ENCODE measurements at places on chromosomes 1 and 21. TPM values are rescaled to one million over a fixed set of nuclear protein-coding genes. Genes with fewer than 3 reads are reported as not detected.

- no peak for DNase-seq
These were observed 351.2 kb downstream of the SMYD3 start for GRCh38 chr1:246155923-246156322.

DNA sequence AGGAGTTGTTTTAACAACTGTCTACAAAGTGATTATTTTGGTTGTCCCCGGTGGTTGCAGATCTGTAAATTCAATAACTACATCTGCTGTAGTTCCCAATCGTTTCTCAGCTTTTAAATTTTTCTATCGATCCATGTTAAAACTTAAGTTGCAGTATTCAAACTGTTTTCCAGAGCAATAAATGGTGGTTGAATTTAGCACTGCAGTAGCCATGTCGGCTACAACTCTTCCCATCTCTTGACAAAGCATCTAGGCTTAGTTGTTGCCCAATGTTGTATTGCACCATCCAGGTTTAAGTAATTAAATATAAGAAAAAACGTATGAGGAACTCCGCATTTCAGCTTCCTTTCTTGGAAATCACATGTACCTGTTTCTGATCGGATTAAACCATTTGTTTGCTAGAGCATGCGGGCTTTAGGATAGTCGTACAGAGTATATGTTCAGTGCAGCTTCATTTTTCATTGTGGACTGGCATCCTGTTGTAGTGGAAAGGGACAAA, 996 bp downstream of the CNIH4 start:
- DNase-seq: no peak

GRCh38 chr1:31101147-31101502, 35.6 kb upstream of the PUM1 start:
- DNase-seq: no peak

Gene BSND
- polyA plus RNA-seq: 0.08 TPM

DNA sequence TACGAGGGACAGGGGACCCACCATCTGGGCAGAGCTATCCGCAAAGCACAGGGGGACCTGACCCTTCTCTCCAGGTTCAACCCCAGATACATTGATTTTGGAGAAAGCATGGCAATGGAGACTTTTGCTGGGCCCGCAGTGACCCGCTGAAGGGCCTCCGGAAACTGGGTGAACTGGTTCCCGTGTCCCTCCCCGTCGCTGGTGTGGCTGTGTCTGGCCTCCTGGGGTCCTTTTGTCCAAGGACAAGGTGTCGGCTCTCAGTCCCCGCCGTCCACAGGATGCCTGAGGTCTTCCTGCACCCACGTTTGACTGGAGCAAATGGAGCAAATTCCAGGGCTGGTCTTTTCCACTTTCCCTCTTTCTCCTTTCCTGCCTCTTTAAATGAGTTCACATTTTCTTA, 176.3 kb downstream of the PRDM16 start:
- DNase-seq: no peak

GRCh38 chr1:20365421-20366055, 74.9 kb downstream of the VWA5B1 start:
- no peak for DNase-seq

- DNase-seq: no peak
These were observed 10.4 kb upstream of the GALE start for GRCh38 chr1:23810818-23811540.

DNA sequence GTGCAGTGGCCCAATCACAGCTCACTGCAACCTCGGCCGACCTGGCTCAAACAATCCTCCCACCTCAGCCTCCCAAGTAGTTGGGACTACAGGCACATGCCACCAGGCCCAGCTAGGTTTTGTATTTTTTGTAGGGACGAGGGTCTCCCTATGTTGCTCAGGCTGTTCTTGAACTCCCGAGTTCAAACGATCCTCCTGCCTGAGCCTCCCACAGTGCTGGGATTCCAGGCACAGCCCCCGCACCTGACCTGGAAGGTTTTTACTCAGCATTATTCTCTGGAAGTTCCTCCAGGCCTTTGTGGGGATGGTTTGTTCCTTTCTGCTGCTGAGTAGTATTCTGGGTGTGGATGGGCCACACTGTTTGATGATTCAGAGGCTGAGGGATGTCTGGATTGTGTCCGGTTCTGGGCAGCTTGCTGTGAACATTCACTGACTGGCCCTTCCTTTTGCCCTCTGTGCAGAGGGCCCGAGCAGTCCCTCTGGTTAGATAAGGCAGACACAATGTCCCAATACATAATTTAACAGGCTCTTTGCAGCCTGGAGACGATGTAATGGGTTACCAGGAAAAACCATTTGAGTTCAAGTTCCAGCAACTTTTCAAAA, 6.0 kb upstream of the TRAPPC10 start:
- no peak for DNase-seq

DNA sequence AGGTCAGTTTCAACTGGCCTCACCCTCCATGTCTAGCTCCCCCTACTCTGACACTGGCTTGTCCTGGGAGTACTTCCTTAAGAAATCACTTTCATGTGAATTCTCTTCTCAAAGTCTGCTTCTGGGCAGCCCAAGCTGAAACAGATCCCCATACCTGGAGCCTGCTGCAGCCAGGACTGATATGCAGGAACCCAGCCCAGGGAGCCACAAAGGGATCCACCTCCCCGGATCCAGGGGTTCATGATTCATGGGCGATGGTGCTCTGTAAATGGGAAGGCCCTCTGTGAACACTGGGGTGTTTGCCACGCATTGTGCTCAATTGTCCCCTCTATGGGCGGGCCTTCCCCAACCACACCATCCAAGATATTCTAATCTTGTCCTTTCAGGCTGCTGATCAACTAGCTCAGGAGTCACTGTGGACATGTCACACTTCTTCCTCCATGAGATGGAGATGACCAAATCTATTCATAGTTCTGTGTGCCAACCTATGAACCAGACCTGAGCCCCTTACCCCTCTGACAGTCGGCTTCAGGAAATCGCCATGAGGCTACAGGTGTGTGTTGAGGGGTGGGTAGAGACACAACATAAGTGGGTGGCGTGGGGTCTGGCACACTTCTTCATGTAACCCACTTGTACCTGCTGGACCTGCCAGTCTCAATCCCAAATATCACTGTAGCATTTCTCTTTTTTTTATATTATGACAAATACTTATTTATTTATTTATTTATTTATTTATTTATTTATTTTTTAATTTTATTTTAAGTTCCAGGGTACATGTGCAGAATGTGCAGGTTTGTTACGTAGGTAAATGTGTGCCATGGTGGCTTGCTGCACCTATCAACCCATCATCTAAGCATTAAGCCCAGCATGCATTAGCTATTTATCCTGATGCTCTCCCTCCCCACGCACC, 41.8 kb downstream of the RUNX3 start:
- no peak for DNase-seq

Gene HSF2BP
- polyA plus RNA-seq: 0.89 TPM

Gene SLC1A7
- 0.41 TPM for polyA plus RNA-seq

Data from hindlimb muscle (tissue), 1 donor.